ENCODE measurements at places on chromosomes 4 and X.

DNA sequence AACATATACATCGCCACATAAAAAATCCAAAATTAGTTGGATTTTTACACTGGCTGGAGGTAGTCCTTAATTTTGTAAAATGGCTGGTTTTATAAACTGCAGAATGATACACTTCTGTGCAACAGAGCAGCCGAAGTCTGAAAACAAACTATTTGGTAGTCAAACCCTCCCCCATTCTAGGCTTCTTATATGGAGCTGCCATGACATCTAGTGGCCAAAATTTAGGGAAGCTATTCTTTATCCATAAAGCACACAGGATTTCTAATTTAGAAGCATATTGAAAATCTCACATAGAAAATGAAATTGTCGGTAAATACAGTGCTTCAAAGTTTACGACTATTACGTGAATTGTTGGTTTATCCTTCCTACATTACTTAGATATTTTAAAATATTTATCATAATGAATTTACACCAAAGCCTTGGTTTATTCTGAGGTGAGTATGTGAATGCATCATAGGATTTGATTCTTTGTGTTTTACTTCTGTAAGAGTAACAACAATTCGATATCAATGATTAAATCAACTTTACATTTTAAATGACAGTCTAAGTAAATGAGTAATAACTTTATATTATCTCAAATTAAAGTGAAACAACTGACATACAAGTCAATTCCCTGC lies 113.4 kb upstream of the FAM241A start:
- DNase-seq, result no peak

DNA sequence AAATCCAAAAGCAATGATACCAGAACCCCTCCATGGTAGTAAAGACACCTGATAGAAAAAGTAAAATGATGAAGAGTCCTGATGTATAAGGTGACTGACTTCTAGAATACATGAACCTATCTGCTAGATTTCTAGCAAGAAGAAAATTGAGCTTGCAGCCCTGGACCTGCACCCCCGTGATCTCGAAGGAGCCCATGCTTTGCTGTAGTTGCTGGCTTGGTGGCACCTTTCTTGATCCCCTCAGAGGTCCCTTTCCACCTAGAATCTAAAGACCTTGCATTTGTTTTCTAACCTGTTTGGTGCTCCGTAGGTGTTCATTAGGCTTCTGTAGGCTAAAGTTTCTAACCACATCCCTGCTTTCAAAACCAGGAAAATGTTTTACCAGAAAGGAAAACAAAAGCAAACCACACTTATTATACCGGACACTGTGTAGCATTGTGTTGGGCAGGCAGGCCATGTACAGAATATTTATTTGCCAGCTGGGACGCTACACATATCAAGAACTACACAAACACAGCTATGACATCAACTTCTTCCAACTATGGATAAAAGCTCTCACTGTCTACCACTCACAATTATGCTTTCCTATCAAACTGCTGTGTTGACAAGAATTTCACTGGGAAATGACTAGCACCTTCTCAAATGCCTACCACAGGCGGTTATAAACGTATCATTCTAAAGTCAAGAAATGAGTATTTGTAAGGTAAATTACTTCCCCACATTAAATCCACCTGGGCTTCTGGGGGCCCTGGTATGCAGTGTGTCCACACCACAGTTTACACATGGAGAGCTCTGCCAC lies 316.2 kb downstream of the UNC5C start:
- DNase-seq, result no peak

GRCh38 chr4:123297836-123298235 lies 98.8 kb upstream of the SPRY1 start:
- no peak for DNase-seq

DNA sequence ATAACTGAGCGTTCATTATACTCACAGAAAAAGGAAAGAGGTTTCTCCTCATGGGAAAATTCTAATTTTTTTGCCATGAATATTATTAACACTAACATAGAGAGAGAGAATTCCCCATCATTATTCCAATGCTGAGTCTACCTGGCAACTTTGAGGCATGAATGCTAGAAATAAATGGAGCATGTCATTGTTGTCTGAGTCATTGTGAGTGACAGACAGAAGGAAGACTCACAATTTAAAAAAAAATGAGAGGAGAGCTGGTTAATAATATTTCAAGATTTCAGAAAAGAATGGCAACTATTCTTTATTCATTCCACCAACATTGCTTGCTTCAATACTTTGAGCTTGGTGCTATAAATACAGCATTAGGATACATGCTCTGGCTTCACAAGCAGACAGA lies 170.4 kb upstream of the HS3ST1 start:
- no peak for DNase-seq

GRCh38 chr4:184911310-184911709 lies 85.5 kb upstream of the ACSL1 start:
- DNase-seq, result no peak

GRCh38 chr4:137394018-137394417 lies 138.3 kb downstream of the PCDH18 start:
- DNase-seq, result no peak

GRCh38 chr4:17112292-17112659 lies 213.8 kb upstream of the LDB2 start:
- no peak for DNase-seq

GRCh38 chr4:168566726-168567125 lies 69.9 kb downstream of the PALLD start:
- no peak for DNase-seq

- DNase-seq, result peak; percentile 6
Observed at GRCh38 chrX:15497865-15498264, 2.7 kb upstream of the BMX start.

DNA sequence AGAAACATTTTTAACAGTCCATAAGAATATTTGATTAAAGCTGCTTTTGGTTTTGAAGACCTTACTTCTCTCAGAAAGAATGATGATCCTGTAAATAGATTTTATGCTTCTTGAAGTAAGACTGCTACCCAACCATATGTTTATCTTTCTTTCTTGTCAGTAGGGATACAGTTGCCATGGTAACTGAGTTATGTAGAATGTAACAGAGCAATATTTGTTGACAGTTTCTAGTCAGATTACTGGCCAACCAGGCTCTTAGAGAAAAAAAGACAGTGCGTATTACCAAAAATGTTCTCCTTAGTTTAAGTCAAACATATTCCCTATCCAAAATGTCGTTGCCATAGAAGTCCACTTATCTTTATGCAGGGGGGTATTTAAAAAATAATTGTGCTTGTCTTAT lies 456.8 kb downstream of the PRR32 start:
- no peak for DNase-seq

DNA sequence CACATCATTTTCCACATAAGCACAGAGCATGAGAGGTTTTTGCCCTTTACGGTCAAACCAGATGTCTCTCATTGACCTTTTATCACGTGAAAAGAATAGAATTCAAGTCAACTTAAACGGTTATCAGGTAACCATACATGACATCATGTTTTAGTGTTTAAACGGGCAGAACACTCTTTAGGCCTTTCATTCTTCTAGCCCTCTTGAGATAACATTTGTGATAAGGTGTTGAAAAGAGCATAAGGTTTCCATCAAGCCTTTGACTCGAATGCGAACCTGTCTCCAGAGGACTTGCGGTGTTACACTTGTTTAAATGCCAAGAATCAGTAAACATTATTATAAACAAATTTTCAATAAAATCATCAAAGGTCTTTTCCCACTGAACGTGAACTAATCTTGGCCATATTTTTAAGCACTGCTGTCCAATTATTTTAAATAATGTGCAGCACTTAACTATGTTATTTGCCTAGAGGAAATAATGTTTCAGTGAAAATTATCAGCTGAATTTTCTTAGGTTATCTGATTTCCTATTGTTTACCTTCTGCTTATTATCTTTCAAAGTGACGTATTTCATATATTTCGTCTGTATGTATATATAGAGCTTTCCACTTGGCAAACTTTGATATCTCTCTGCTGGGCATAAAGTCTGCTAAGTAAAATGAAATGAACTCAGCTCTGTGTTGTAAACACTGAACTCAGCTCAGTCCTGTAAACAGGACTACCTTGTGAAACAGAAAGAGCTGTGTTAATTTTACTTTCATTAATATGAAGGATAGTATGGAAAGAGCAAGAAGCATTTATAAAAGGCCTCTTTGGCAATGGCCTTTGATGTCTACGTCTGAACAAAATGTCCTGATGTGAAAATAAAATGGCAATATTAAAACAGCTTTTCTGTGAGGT lies 33.3 kb downstream of the TENM3 start:
- DNase-seq, result no peak

DNA sequence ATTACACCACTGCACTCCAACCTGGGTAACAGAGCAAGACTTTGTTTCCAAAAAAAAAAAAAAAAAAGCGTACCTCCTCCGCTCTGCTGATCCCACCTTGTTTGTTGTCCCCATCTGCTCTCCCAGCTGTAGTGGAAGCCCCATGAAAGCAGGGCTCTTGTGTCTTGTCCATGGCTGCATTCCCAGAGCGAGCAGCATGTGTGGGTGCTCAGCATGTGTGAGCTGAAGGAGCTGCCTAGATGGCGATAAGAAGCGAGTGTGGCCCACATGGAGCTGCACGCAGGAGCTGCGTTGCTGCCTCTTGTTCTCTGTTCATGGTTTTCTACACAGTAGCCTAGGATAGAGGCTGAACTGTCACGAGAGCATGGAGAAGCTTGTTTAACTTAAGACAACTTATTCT lies 12.4 kb downstream of the NSD2 start:
- no peak for DNase-seq

DNA sequence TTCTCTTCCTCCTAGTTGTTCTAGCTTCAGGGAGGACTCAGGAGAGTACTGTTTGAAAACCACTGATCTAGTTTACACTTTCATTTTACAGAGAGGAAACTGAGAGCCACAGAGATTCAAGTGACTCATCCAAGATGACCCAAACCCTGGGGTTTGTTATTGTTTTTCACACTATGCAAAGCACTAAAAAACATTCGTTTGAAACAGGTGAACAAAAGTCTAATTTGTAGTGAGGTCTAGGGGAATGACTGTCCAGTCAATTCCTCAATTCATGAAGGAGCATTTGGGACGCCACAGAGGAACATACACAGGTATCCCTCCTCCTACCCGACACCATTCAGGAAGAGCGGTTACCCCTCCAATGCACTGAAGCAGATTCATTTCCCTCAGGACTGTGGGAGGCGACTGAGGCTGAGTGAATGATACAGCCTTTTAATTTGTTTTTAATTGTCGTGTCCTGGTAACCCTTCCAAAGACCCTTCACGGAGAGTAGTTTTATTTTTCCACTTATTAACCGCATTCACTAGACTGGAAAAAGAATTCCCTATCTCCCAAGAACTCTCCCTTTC lies 30.3 kb downstream of the TLR10 start:
- DNase-seq, result no peak

- DNase-seq, result no peak
Observed at GRCh38 chr4:164892018-164892417, 15.0 kb downstream of the APELA start.

- DNase-seq, result no peak
Observed at GRCh38 chr4:99336553-99336952, 15.4 kb upstream of the ADH1B start.

GRCh38 chr4:2257361-2258081 lies 4.4 kb downstream of the MXD4 start:
- DNase-seq, result no peak

- DNase-seq, result no peak
Observed at GRCh38 chr4:103478734-103479133, 241.1 kb downstream of the TACR3 start.

GRCh38 chr4:4260185-4260751 lies 12.2 kb upstream of the TMEM128 start:
- DNase-seq, result no peak

GRCh38 chr4:101339332-101339731 lies 8.0 kb downstream of the PPP3CA start:
- DNase-seq, result no peak

DNA sequence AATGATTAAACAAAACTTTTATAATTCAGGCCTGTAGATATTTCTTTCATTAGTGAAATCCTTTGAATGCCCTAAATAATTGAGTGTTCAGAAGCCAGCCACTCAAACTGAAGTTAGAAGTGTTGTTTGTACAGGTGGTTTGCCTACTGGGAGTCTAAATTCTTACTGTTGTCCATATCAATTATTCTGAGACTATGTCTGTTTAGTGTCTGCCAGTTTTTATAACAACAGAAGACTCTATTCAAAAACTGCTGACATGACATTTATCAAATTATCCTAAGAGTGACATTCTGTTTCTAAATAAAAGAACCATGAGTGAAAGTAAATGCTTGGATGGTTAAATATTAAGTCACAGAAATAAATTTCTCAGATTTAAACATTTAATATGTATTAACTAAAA lies 375.1 kb downstream of the FAT4 start:
- DNase-seq, result no peak

DNA sequence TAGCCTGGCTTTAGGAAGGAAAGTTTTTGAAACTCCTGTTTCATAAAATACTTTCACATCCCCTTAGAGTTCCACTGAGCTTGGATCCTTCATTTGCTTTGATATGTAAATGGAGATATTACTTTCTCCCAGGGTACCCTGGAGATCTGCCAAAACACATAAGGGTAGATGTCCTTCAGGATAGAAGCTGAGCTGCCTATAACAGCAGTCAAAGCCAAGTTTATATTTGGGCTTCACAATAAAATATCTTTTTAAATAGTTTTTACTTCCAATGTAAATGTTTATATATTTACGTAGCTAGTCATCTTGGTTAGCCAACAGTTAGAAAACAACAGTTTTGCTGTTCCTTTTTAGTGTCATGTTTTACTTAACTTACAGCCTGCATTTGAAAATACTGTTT lies 742.3 kb upstream of the POU3F4 start:
- no peak for DNase-seq

DNA sequence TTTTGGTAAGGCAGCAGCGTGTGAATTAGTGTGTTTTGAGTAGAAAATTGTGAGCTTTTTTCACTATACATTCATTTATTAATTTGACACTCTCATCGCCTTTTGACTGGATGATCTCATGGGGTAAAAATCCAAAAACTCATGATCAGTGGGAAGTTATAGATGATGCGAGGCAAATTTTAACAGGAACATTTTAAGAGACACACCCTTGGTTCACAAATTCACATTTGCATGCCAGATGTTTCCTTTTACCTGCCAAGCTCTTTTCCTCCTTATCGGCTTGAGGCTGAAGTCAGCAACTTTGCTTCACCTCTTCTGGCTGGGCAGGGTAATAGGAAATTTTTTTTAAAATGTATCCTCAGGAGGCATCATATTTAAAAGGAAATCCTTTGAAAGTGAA lies 318.0 kb upstream of the HS3ST1 start:
- DNase-seq, result no peak

DNA sequence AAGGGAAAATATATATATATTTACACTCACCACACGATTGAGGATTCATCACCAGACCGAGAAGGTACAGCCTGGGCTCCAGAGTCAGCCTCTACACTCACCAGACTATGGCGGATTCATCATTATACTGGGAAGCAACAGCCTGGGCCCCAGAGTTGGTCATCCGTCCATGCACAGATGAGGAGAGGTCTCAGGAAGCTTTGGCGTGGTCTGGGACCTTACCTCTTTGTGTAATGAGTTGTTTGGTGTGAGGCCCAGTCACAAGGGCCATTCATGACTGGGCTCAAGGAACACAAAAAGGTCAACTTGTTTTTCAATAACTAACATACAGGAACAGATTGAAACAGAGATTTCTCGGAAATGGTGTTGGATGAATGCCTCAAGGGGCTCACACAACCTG lies 926.1 kb downstream of the FAM133A start:
- no peak for DNase-seq

GRCh38 chr4:35506161-35506560 lies 738.2 kb downstream of the ARAP2 start:
- DNase-seq, result no peak

GRCh38 chrX:154607370-154607769 lies 11.7 kb downstream of the CTAG1B start:
- no peak for DNase-seq

GRCh38 chrX:102129473-102129872 lies 4.0 kb downstream of the TCEAL2 start:
- DNase-seq, result no peak

- no peak for DNase-seq
Observed at GRCh38 chrX:110853610-110854009, 58.0 kb upstream of the CHRDL1 start.

Data from activated T-helper 1 cell treated with Interleukin-2 at 50 U/mL for 16 hours (primary cell).